Mucosa of descending colon (tissue), 3 donors: ENCODE measurements at places on chromosomes 13 and 19.

- DNase-seq = no peak
These were observed 36.1 kb downstream of the TBC1D4 start for GRCh38 chr13:75445717-75446499.

GRCh38 chr13:108911807-108912206, 282.4 kb downstream of the MYO16 start:
- no peak for DNase-seq

GRCh38 chr13:60274655-60275054, 110.9 kb upstream of the DIAPH3 start:
- DNase-seq = no peak

GRCh38 chr13:113539822-113540221, 44.7 kb upstream of the TFDP1 start:
- no peak for DNase-seq

DNA sequence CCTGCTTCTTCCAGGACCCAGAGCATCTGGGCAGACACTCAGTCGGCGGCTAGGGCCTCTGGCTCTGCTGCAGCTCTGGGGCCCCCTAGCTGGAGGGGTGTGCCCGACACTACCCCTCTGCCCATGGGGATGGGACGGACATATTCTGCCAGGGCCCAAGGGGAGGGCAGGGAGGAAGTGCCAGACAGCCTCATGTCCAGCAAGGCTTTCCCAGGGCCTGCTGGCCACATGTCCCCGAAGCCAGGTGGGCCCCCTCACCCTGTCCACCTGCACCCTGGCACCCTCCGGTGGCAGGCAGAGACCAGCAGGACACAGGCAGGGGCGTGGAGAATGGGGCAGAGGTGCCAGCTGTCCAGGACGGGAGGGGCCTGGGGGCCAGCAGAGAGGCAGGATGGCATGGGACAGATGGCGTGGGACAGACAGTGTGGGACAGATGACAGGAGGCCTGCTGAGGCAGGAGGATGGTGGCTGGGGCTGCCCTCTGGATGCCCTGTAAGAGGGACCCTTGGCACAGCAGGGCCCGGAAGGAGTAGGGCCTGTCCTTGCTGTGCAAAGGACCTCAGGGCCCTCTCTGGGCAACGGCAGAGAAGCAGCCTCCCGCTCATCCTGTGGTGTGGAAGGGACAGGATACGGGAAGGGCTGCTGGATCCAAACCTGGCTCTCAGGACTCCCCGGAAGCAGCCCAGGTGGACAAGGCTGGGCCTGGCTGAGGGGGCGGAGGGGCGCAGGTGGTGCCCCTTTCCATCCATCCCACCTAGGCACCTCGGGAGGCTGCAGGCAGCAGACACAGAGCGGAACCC, 29.1 kb downstream of the CEBPG start:
- DNase-seq = peak; percentile 50

- DNase-seq = no peak
These were observed 43.1 kb downstream of the PCCA start for GRCh38 chr13:100131863-100132574.

- DNase-seq = no peak
These were observed 19.9 kb upstream of the GDF15 start for GRCh38 chr19:18366021-18366435.

- DNase-seq = peak; percentile 55
These were observed 19.9 kb downstream of the TINCR start for GRCh38 chr19:5547881-5548280.

GRCh38 chr19:47891923-47892666, 6.0 kb upstream of the SULT2A1 start:
- DNase-seq = no peak

DNA sequence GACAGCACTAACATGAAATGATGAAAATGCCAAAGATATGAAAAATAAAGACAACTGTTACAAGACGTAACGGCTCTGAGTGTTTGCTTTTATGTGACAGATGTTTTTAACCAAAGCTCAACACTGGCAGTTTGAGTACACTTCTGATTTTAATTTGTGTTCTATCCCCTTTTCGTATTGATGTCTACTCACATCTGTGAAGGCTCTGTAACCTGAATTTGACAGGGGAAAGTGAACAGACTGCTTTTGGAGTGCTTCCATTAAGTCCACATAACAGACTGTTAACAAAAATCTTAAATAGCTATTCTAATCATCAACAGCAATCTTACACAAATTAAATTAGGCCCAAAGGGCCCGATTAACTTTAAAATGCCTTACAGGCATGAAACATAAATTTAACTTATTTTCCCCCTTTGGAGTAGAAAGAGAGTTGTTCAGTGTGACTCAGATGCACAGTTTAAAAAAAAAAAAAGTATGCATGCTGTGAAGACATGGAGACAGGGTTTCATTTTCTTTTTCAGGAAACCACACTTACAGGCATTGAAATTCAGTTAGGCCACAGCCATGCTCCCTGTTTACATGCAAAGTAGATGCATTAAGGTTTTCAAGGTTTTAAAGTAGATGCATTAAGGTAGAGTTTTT, 16.3 kb upstream of the RNASEH2B start:
- DNase-seq = no peak

- no peak for DNase-seq
These were observed 133.3 kb downstream of the KLF12 start for GRCh38 chr13:74000876-74001275.

DNA sequence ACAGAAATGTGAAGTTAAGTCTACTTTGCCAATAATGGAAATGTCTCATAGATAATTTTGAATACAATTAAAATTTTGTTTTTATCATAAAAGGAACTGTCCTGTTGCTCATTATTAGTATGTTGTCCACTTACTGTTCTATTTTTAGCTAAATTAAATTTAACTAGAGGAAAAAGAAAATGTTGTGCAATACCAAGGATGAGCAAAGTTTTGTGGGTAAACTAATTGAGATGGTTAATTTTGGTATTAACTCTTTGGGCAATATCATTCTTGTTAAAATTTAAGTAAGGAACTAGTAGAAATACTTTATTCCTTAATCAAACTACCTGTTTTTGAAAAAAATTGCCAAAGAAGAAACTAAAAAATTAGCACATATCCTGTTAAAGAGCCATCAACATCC, 43.5 kb downstream of the SOX1 start:
- DNase-seq = no peak

GRCh38 chr13:40252241-40252640, 414.2 kb downstream of the FOXO1 start:
- no peak for DNase-seq

- peak; percentile 26 for DNase-seq
These were observed 13.3 kb upstream of the CACNG6 start for GRCh38 chr19:53977991-53978731.

DNA sequence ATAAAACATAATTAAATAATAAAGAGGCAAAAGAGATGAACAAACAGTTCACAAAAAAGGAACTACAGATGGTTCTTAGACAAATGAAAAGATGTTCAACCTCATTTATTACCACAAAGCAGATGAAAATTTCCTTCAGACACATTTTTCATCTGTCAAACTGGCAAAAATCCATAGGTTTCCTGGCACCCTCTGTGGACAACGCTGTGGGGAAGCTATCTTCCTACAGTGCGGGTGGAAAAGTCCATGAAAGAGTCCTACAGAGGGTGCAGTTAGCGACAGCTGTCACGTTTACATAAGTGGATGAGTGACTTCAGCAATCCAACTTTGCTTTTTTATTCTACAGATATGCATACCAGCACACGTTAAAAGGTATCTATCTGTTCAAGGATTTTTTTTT, 30.3 kb upstream of the PDCD5 start:
- DNase-seq = no peak

- DNase-seq = no peak
These were observed 109.9 kb downstream of the KLF12 start for GRCh38 chr13:74024314-74024713.

GRCh38 chr19:40088299-40089047, 2.3 kb downstream of the ZNF780A start:
- no peak for DNase-seq

DNA sequence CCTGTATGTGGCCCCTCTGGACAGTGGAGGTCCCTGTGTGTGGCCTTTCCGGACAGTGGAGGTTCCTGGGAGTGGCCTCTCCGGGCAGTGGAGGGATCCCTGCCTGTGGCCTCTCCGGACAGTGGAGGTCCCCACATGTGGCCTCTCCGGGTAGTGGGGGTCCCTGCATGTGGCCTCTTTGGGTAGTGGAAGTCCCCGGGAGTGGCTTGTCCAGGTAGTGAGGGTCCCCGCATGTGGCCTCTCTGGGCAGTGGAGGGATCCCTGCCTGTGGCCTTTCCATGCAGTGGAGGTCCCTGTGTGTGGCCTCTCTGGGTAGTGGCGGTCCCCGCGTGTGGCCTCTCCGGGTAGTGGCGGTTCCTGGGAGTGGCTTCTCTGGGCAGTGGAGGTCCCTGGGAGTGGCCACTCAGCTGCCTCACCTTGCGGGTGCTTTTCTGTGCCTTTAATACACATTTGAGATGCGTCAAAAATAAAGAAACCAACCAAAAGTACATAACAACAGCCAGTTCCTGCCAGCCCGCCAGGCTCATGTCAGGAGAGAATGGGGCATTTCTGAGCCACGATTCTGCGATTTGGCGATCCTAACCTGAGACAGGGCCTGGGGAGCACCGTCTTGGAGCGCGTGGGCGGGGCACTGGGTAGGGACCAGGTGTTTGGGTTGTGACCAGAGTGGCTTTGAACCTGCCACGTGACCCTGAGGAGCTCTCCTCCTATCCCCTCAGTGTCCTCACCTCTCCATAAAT, 194.7 kb downstream of the ZNF536 start:
- no peak for DNase-seq

DNA sequence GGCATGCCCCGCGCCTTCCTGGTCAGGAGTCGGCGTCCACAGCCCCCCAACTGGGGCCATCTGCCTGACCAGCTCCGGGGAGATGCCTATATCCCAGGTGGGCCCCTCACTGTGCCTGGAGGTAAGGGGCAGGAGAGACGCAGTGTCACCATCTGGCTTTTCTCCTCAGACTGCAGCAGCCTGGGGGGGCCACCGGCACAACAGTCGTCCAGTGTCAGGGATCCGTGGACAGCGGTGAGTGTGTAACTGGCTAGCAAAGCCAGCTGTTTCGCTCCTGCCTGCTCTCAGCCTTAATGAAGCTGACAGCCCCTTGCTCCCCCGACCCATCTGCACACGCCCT, 227 bp downstream of the OVOL3 start:
- DNase-seq = no peak

DNA sequence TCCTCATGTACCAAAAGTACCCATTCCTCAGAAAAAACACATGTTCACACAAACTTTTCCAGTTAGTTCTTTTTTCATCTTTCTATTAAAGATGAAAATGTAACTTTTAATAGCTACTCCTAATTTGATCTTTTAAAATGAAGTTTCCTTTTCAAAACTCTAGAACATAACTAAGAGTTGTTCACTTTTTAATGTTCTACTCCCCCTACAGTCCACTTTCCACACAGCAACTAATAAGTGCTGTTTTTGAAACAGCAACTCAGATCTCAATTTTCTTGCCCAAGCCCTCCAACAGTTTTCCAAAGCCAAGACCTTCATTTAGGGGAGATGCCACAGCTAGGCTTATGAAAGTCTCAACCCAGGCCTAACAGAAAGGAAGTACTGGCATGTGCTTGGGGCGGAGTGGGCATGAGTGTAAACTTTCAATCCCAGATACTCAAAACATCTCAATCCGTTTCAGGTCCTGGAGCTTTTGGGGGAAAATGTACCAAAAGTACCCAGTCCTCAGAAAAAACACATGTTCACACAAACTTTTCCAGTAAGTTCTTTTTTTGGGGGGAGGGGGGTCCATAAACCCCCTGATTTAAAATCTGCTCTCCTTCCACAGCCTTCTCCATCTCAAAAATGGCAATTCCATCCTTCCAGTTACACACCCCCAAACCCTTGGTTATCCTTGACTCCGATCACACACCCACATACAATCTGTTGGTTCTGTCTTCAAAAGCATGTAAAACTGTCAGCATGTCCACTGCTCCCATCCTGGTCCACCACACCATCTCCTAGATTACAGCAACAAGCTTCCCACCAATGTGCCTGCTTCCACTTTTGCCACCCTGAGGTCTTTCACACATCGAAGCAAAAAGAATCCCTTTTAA, 2.0 kb downstream of the FBL start:
- DNase-seq = no peak

DNA sequence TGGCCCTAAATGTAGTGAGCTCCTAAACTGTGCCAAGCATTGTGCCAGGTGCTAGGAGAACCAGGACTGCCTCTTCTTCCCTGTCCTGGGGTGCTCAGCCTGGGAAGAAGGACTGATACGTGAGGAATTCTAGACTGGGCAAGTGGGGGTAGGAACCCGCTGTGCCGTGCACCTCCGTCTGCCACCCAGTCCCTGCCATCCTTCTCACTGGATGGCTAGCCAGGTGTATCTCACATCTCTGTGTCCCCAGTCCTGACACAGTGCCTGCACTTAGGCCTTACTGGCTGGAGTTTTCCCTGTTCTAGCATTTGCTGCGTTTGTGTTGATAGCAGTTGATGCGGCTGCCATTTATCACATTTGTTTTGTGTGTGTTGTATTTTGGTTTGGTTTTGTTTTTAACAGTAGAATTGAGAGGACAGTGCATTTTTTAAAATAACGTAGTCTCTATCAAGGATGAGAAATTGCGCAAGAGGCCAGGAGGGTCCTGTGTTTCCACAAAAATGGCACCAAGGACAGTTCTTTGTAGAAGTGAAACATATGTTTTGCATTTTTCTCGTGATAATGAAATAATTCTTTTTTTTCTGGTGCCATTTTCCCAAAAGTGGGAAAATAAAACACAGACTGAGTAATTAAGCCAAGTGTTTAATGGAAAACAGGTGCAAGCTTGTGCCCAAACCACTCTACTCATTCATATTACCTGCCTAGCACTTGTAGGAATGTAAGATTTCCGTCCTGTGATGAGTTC, 4.7 kb upstream of the GPR183 start:
- DNase-seq = no peak

GRCh38 chr13:33611121-33611805, 206.7 kb upstream of the RFC3 start:
- DNase-seq = peak; percentile 25

- DNase-seq = no peak
These were observed 7.2 kb downstream of the PALM3 start for GRCh38 chr19:14054721-14055120.

DNA sequence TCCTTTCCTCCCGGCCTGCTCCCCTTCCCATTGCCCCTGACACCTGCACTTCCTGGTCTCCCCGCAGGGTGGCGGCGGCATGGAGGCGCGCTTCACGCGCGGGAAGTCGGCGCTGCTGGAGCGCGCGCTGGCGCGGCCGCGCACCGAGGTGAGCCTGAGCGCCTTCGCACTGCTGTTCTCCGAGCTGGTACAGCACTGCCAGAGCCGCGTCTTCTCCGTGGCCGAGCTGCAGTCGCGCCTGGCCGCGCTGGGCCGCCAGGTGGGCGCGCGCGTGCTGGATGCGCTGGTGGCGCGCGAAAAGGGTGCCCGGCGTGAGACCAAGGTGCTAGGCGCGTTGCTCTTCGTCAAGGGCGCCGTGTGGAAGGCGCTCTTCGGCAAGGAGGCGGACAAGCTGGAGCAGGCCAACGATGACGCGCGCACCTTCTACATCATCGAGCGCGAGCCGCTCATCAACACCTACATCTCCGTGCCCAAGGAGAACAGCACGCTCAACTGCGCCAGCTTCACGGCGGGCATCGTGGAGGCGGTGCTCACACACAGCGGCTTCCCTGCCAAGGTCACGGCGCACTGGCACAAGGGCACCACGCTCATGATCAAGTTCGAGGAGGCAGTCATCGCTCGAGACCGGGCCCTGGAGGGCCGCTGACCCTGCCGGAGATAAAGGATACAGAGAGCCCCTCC, 1.7 kb downstream of the TRAPPC5 start:
- DNase-seq = no peak
